ENCODE measurements at places on chromosomes 5 and 9.

DNA sequence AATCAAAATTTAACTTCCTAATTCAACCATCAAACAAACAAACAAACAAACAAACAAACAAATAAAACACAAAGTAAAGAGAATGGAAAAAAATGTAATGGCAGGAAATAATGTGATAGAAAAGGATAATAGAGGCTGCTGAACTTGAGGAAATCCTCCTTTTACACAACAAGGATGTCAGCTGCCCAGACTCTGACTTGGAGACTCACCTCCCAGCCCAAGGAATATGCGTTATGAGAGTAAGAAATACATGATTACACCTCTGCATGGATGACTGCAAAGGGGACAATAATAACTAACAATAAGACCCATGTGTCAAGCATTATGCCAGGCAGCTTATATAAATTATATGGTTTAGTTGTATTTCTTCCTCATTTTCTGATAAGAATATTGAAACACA, 46.6 kb upstream of the JAK2 start:
- no peak for DNase-seq

- DNase-seq = no peak
Observed at GRCh38 chr5:173789031-173789920, 98.9 kb upstream of the CPEB4 start.

- no peak for DNase-seq
Observed at GRCh38 chr5:173452119-173452905, 124.1 kb upstream of the STC2 start.

DNA sequence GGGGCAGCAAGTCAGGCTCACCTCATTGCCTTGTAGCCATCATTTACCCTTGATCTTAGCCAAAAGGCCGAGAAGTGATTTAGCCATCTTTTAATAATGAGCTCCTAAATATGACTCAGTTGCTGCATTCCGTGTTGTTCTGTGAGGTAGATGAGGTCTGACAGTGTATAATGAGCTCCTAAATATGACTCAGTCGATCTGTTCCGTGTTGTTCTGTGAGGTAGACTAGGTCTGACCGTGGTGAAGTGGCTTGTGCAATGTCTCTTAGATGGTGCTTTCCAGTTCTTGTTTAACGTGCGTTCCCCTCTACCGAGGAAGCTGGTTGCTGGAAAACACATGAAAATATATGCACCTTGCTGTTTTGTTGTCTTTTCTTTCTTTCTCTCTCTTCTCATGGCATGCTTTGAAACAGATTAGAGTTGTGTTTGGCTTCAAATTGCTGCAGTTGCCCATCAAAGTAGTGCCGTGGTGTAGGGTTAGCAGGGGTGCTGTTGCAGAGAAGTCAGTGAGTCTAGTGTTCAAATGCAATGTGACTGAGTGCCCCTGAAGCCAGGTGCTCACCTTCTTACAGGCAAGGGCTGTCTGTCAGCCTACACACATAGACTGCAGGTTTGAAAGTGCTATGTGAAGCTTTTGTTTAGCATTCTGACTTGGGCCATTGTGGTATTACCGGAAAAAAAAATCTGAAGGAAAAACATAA, 118.6 kb downstream of the KDM4C start:
- DNase-seq = no peak

DNA sequence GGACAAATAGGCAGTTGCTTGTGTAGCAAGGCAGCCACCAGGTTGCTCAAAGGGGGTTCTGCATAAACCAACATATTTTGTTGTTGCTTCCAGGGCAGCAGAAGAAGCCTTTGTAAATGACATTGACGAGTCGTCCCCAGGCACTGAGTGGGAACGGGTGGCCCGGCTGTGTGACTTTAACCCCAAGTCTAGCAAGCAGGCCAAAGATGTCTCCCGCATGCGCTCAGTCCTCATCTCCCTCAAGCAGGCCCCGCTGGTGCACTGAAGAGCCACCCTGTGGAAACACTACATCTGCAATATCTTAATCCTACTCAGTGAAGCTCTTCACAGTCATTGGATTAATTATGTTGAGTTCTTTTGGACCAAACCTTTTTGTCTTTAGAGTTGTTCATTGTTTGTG, 20.8 kb downstream of the CLTA start:
- DNase-seq = no peak

DNA sequence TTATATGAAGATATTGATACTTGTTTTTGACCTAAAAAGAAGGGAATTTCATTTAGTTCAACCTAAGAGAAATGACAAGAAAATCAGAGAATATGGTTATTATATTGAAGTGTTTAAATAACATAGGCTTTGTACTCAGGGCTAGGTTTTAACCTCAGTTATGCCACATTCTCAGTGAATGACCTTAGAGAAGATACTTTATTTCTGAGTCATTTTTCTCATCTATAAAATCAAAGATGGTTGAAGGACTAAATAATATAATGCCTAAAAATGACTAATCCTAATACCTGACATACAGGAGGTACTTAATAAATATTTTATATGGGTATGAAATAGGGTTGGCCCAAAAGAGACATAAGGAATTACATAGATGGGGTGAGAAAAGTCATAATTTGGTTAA, 32.3 kb downstream of the DIMT1 start:
- no peak for DNase-seq

DNA sequence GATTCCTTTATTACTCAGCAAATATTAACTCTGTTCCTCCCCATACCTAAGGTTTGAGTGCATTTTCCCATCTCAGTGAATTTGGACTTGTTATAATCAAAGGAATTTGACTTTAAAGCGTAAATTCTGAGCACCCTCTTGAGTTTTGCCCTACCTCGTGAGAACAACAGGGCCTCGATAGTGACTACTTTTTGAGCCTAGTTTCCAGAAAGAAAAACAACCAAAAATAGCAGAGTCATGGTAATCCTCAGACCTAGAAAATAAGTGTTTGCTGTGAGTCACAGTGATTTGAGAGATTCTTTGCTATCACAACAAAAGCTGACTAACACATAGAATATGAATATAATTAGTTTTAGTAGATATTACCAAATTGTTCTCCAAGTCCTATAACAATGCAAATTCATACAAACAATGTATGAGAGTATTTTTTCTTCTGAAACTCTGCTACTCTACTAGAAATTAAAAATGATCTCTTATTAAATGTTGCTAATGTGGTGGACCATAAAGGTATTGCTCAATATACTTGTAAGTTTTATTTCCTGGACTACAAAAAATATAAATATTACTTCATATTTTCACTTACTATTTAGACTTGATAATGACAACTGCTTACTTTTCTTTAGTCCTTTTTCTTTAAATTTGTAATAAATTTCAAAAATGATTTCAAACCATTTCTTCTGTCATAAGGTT, 759.7 kb downstream of the BRINP1 start:
- DNase-seq = no peak

DNA sequence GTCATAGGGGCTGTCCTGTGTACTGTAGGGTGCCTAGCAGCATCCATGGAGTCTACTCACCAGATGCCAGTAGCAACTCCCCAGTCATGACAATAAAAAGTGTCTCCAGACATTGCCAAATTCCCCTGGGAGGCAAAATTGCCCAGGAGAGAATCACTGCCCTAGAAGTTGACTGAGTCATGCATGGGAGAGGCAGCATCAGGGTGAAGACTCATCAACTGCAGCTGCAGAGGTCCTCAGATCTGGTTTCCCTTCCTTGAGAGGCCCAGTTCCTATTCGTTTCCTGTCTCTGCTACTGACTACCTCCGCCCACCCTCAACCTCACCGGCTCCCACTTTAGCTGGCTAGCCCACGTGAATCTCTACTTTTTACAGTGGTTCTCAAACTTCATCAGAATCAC, 88.6 kb upstream of the AGXT2 start:
- DNase-seq = no peak

GRCh38 chr5:169648725-169649310, 11.7 kb downstream of the DOCK2 start:
- no peak for DNase-seq

- no peak for DNase-seq
Observed at GRCh38 chr5:149210225-149210624, 61.4 kb upstream of the AFAP1L1 start.

- no peak for DNase-seq
Observed at GRCh38 chr5:145178641-145179523, 656.3 kb downstream of the PRELID2 start.

GRCh38 chr5:76622076-76622475, 1.1 kb downstream of the F2RL2 start:
- DNase-seq = no peak

GRCh38 chr5:59583151-59583809, 310.2 kb downstream of the PDE4D start:
- DNase-seq = no peak

- DNase-seq = no peak
Observed at GRCh38 chr5:72074251-72074650, 33.0 kb upstream of the MAP1B start.

DNA sequence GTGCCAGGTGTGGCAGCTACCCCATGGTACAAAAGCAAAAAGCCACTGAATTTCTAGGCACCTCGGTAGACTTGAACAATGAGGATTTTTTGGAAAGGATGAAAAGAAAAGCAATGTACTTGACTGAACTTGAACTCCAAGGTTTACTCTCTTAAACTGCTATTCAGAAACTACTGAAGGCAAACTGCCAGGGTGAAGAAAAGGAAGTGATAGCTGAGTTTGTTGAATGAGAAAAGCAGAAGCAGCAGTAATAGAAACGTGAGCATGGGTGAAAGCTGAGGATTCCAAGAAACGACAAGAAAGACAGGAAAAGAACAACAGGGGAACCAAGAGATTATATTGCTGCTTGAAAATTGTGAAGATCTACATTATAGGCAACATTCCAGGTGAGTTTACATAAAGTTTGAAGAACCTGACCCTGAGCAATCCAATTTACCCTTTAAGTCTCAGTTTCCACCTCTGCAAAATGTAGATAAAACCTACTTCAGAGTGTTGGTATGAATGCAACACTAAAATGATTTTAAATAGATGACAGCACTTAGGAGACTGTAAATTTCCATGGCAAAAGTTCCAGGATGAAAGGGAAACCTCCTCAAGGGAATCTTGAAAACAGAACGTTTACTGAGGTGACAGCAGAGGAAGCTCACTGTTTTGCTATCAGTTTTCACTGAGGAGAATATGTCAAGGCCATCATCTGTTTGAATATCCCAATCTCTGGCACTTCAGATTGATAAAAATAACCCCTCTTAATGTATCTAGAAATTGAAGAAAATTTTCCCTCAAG, 245.8 kb downstream of the SPATA31D1 start:
- no peak for DNase-seq

Data from esophagus squamous epithelium (tissue), 5 donors.